Umbilical cord (tissue), 2 donors: ENCODE measurements at places on chromosomes 1 and 21.

- no peak for DNase-seq
These were observed 1.5 kb downstream of the SETDB1 start for GRCh38 chr1:150927624-150928023.

DNA sequence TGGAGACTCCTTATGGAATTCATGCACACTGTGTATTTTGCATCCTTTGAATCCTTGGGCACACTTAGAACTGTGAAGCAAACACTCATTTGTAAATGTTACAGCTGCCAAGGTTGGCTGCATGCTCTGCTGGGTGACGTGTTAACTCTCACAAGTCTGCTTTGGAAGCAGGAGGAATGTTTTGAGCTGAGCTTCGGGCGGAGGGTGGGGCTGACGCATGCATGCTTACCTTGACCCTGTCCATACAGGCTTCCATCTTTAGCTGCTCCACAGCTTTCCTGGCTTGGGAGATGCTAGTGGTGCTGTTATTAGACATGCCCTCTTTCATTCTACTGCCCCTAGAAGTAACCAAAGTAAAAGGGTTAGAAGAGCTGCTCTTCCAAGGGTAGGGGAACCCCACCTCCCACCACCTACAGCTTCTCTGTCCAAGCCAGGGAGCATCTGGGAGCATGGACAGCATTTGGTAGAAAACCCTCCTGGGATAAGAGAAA is 66.0 kb downstream of the GNG4 start:
- no peak for DNase-seq

- DNase-seq, result no peak
These were observed 62.7 kb downstream of the CASZ1 start for GRCh38 chr1:10733474-10734366.

- peak; percentile 79 for DNase-seq
These were observed 8.9 kb downstream of the SDCCAG8 start for GRCh38 chr1:243264717-243265116.

- DNase-seq, result no peak
These were observed 82.3 kb downstream of the PCBP3 start for GRCh38 chr21:45725844-45726200.

GRCh38 chr1:209569455-209570207 is 13.9 kb upstream of the CAMK1G start:
- peak; percentile 74 for DNase-seq

GRCh38 chr1:6145864-6146410 is 34.2 kb downstream of the CHD5 start:
- no peak for DNase-seq
